Neural crest cell (in vitro differentiated cells): ENCODE measurements at places on chromosomes 16 and 17.

DNA sequence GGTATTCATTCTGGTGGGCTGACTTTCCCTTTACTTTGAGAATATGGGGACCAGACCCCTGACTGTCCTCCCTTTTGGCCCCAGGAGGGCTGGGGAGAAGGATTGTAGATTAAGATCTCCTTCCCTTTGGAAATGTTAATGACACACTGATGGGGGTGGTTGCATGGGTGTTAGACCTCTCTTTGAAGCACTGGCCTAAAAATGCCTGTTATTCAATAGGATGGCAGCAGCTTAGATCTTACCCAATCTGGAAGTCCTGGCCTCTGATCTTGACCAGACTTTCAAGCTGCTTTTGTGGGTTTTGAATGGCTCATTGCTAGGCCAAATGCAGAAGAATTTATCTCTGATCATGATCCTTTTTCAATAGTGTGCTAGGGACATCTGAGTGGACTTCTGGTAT, 25.7 kb downstream of the MAP3K3 start:
- DNase-seq = no peak

GRCh38 chr17:78010759-78011158, 52.3 kb downstream of the TNRC6C start:
- DNase-seq = no peak

DNA sequence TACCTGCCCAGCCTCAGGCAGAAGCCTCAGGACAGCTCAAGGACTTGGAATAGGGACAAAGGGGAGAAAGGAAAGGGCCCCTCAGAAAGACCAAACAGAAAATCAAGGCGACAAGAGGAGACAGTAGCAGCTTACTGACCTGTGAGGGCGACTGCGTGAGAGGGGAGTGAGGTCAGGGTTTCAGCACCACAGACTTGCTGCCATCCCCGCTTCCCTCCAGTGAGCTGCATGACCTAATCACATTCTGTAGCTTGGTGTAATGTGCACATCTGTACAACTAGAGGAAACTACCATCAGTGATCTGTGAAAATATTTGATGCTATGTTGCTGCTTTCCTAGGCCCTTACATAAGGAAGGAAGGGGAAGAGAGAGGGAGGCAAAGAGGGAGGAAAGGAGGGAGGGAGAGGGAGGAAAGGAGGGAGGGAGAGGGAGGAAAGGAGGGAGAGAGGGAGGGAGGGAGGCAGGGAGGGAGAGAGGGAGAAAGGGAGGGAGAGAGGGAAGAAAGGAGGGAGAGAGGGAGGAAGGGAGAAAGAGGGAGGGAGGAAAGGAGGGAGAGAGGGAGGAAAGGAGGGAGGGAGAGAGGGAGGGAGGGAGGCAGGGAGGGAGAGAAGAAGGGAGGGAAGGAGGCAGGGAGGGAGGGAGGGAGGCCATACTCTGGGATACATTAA, 404.9 kb upstream of the CDH5 start:
- no peak for DNase-seq

GRCh38 chr17:4604111-4604644, 19.8 kb downstream of the SMTNL2 start:
- DNase-seq = no peak

DNA sequence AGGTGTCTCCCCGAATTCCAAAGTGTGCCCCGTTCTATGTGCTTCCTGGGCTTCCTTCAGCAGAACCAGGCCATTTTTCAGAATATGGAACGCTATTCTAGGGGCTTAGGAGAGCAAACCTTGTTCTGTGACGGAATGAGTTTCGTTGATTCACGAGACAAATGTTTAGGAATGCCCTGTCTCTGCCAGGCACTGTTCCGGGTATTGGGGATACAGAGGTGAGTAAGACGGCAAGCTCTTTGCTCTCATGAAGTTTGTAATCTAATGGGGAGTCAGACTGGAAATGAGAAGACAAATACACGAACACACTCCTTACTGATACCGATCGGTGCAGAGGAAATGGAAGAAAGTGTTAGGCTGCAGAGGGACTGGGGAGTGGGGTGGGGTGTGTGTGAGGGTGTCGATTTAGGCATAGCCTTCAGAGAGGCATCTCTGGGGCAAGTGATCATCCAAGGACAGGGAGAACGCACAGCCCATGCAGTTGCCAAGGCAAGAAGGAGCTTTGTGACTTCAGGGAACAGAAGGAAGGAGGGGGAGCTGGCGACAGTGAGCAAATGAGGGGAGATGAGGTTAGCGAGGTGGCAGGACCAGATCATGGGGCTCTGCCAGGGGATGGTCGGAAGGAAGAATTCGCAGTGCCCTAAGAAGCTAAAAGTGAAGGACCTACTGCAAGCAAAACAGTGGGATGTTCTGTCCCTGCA, 189.6 kb downstream of the MSI2 start:
- no peak for DNase-seq

GRCh38 chr17:15513058-15513791, 45.8 kb upstream of the CDRT4 start:
- DNase-seq = no peak
